Erythroblast (primary cell): ENCODE measurements at places on chromosomes 5 and 9.
A peak's percentile ranks its signal among the peaks of the same experiment; 100 is the strongest.

DNA sequence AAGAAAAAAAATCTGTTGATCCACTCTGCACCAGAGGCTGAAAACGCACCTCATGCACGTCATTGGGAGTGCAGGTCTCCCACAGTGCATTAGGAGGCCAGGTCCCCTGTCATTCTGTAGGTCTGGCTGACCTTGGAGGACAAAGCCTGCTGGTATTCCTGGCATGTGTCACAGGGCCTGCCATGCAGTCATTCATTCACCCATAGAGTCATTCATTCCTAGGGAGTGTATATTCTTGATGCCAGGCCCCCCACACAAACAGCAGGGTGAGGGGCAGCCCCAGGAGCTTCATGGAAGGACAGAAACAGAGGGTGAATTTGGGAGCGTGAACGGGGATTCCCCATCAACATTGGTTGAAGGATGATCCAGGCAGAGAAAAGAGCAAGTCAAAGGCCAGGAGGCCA is 2.2 kb downstream of the GBGT1 start:
- DNase-seq, result no peak

- DNase-seq, result no peak
Measured at GRCh38 chr9:78009186-78009585, 22.4 kb downstream of the GNAQ start.

GRCh38 chr9:72280913-72281500 is 84.0 kb downstream of the ZFAND5 start:
- peak; percentile 87 for DNase-seq

GRCh38 chr5:1007221-1007680 is 1.4 kb upstream of the NKD2 start:
- no peak for DNase-seq

- DNase-seq, result no peak
Measured at GRCh38 chr5:94360382-94361130, 257.8 kb downstream of the KIAA0825 start.

- peak; percentile 48 for DNase-seq
Measured at GRCh38 chr5:74639807-74640449, 600 bp downstream of the ENC1 start.

GRCh38 chr9:111937301-111937700 is 40.7 kb downstream of the UGCG start:
- DNase-seq, result no peak

DNA sequence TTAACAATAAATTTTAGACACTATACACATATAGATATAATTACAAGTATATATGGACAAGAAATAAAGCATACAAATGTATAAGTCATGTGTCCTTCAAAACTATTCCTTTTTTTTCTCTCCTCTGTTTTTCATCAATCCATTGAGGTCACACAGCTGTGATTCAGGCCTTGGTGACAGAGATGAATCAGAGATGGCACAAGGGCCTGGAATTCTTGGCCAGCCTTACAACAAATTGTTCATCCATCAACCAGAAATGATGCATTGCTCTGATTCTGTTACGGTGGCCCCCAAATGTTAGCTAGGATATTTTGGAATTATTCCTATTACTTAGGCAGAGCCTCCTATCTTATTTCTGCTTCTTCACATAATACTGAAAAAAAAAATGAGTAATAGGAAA is 108.7 kb upstream of the MPDZ start:
- DNase-seq, result no peak

DNA sequence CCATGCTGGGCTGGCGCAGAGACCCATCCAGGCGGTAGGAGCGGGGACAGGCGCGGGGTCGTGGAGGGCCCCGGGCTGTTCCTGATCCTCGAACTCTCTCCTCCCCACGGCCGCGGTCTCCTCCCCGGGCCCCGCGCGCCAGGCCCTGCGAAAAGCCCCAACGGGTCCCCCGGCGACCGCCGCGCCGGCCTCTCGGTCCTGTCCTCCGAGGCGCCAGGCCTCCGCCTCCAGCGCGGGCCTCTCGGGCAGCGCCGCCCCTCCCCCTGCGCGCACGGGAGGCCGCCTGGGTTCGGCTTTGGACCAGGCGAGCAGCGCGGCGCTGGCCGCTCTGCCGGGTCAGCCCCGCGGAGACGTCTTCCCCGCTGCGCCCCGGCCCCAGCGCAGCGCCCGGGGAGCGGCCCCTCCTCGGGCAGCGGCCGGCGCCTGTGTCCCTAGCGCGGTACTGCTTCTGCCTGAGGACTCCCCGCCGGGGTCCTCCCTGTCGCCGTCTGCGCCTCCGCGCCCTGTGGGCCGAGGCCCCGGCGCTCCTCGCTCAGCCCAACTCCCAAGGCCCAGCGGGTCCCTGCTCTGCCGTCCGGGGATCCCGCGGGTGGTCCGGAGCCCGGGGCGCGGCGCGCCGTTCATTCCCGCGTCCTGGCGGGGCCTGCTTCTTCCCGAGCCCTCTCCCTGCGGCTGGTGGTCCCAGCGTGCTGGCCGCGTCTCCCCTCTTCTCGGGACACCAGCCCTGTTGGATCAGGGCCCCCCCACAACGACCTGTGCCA is 13.4 kb downstream of the COL23A1 start:
- no peak for DNase-seq

- DNase-seq, result no peak
Measured at GRCh38 chr5:5751498-5751897, 329.0 kb downstream of the ICE1 start.

GRCh38 chr9:76697554-76697953 is 66.7 kb upstream of the PCA3 start:
- no peak for DNase-seq

DNA sequence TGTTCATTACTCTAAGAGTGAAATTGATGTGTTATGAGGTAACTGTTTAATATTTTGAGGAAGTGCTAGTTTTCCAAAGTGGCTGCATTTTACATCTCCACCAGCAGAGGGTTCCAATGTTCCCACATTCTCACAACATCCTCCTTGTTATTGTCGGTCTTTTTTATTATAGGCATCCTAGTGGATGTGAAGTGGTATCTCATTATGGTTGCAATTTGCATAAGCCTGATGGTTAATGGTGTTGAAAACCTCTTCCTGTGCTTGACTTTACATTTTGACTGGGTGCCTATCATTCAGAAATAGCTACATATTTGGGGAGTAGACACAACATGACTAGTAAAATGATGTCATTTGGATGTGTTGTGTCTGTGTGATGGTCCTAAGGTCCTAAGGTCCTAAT is 143.6 kb downstream of the MRPS30 start:
- DNase-seq, result peak; percentile 43

DNA sequence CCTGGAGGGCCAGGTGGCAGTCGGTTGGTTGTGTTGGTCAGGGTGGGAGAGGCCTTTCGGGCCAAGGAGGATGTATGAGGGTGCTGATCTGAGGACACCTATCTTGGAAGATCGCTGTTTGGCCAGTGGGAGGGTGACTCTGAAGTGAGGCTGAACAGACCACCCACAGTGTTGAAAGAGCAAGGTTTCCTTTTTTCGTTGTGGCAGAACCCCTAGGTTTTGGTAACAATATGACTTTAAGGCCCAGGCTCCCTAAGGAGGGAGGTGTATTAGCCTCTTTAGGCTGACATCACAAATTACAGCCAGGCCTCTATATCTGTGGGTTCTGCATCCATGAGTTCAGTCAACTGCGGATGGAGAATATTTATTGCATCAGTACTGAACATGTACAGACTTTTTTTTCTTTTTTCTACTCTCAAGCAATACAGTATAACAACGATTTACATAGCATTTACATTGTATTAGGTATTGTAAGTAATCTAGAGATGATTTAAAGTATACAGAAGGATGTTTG is 86.1 kb downstream of the ARHGAP26 start:
- DNase-seq, result no peak

- DNase-seq, result no peak
Measured at GRCh38 chr5:137389042-137389441, 110.1 kb downstream of the SPOCK1 start.

- DNase-seq, result no peak
Measured at GRCh38 chr5:73638344-73639095, 12.5 kb downstream of the ARHGEF28 start.

GRCh38 chr5:137218896-137219295 is 280.2 kb downstream of the SPOCK1 start:
- no peak for DNase-seq

DNA sequence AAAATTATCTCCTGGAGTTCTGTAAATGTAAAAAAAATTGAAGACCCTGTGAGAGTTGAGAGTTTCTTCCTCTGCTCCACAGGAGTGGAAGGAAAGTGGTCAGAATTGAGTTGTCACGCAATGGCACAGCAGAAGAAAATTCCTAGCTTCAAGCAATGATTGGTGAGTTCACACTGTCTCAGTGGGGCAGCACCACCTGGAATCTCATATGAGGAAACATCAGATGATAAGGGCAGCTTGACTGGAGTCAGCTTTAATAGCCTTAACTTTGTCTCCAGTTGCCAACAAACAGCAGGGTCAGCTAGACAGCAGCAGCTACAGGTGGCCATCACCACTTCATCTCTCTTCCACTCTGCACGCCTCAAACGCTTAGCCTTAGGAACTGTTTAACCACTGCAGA is 211.1 kb downstream of the EFNA5 start:
- no peak for DNase-seq

GRCh38 chr5:149747833-149748366 is 17.8 kb downstream of the PPARGC1B start:
- DNase-seq, result no peak

- DNase-seq, result no peak
Measured at GRCh38 chr9:100865648-100866047, 162.9 kb upstream of the PLPPR1 start.

DNA sequence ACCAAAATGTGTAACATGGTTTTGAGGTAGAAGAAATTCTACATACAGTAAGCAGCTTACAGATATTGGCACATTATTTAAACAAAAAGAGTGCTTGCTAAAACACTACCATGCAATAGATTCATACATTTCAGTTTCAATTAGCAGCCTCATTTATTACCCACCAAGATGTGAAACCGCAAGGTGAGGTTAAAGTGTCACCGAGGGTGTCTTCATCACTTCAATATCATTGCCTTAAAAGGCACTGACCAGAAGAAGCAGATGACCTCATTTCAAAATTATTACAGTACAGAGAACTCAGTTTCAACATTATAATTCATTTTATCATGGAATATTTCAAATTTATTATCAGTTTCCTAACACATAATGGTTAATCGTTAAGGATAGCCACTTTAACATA is 302.2 kb downstream of the ISL1 start:
- DNase-seq, result no peak

GRCh38 chr5:179866241-179867078 is 7.8 kb upstream of the MRNIP start:
- peak; percentile 7 for DNase-seq

GRCh38 chr9:136808075-136808805 is 492 bp downstream of the RABL6 start:
- DNase-seq, result peak; percentile 74

DNA sequence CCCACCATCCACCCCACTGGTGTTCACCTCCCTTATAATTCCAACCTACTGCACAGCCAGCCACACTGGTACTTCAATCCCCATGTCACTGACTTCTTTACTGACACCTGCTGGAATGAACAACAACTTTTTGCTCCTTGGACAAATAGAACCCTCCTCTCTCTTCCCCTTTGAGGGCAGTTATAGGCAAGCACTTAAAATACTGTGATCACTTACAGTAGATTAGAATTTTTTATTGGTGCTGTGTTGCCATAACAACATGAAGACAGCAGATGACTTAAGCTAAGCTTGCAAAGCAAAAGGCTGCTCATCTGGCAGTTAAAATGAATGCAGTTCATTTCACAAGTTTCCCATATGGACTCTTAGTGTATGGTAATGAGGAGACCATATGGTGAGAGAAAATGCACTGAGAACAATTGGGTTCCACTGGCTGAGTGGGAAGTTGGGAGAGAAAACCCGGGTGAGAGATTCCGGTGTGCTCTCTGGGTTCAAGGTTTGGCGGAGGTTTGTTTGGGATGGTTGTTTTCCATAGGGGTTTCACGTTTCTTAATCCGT is 374.3 kb downstream of the EBF1 start:
- no peak for DNase-seq

DNA sequence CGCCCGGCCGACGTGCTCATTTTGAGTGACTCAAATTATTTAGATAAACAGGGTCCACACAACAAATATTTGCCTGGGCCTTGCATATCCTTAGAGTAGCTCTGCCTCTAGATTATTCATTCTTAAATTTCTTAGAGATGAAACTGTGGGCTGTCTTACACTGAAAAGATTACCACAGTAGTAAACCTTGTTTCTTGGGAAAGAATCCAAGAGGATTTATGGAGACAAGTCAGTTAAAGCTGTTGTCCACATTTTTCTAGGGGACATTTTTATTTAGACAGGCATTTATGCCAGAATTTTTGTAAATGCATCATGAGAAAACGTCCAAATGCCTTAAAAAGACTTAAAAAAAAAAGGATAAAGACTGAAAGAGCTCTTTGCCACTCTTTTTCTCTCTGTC is 32.6 kb upstream of the RANBP3L start:
- no peak for DNase-seq

GRCh38 chr9:137607141-137607857 is 1.8 kb downstream of the ARRDC1 start:
- no peak for DNase-seq

GRCh38 chr9:108322326-108323098 is 533.3 kb downstream of the ACTL7B start:
- no peak for DNase-seq

DNA sequence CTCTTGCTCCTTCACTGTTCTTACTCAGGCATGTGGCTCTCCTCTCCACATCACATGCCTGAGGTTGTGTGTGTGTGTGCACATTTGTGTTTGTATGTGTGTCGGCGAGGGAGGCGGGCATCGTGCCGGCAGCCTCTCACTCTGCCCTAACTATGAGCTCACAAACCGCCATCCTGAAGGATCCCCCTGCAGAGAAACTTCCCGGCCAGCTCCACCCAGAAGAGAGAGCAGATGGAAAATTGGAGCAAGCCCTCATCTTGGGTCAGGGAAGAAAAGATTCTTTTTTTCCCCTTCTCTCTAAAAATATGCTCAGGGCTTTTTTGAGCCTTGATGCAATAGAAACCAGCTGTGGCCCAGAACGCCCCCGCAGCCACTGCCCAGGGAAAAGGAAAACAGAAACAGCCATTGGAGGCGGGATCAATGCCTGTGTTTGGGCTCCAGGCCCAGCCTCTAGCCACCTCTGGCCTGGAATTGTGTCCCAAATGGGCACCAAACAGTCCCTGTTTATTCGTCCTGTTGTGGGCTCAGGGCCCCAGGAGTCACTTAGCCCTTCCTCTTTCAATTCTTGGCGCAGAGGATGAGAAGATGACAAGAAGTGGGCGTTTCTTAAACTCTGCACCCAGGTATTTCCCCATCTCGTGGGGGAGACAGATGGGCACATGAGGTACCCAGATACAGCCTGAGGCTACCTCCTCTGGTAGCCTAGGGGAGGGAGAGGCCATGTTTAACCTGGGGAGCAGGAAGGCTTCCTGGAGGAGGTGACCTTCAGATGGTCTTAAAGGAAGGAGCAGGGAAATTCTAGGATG is 151.5 kb downstream of the RGS3 start:
- DNase-seq, result no peak

GRCh38 chr5:40165789-40166728 is 513.7 kb upstream of the PTGER4 start:
- no peak for DNase-seq

DNA sequence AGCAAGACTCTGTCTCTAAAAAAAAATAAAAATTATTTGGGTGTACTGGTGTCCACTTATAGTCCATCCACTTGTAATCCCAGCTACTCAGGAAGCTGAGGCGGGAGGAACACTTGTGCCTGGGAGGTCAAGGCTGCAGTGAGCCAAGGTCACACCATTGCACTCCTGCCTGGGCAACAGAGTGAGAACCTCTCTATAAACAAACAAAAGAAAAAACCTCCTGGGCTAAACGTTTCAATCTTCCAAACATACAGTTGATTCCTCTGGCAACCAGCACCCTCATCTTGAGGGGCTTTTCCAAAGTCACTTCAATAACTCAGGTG is 13.9 kb upstream of the CDK5RAP2 start:
- no peak for DNase-seq

GRCh38 chr5:20556115-20556763 is 568.2 kb upstream of the CDH18 start:
- DNase-seq, result no peak
